Central memory CD8-positive, alpha-beta T cell (primary cell): ENCODE measurements at places on chromosomes 4 and X.
A peak's percentile ranks its signal among the peaks of the same experiment; 100 is the strongest.

GRCh38 chr4:978957-979701 lies 5.8 kb upstream of the DGKQ start:
- H3K4me3 ChIP-seq = no peak overlapping the region
- H3K36me3 ChIP-seq = peaks cover 7% of the 10 kb centered on the region
- H3K27me3 ChIP-seq = no peaks in the 10 kb centered on the region

DNA sequence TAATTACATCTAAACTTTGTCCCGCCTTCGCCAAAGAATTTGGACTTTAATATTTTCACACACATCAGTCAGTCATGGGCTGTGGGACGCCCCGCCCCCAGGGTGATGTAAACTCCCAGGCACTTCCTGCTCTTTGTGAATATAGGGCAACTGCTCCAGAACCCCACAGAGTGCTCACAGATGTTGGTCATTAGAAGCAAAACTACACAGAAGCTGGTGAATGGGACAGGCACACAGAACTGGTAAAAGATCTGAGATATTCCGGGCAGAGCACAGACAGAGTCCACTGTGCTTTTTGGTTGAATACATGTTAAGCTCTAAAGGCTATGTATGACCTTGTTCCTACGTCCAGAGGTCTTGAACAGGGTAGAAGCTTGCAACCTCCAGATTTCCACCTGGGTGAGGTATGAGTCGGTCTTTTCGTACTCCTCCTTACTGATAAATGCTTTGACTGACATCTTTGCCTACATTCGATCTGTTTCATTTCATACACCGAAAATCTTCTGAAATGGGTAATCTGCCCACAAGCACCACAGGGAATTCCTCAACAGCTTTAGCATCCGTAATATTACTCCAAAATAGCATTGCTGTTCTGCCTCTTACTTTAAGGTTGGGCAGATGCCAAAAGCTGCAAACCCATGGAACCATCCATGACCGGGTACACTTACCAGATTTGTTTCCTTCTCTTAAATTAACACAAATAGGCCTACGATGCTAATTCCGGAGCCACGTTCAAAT lies 144.6 kb downstream of the AMELX start:
- DNase-seq = no peak
- H3K36me3 ChIP-seq = no peaks in the 10 kb centered on the region
- H3K27ac ChIP-seq = no peak overlapping the region
- H3K4me3 ChIP-seq = no peak overlapping the region
- H3K27me3 ChIP-seq = peaks cover 5% of the 10 kb centered on the region

DNA sequence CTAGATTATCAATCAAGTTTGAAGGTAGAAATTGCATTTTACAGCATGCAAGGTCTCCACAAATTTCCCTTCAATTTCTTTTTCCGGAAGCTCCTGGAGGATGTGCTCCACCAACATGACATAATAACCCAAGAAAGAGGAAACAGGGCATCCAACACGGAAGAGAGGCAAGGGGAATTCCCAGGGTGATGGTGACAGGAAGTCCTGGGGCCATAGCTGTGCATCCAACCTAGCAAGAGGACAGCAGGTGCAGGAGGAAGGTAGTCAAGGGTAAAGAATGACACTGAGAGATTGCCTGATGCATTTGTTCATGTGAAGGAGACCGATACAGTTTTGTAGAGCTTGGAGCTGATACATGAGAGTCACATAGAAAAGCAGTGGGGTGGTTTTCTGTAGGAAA lies 115.7 kb upstream of the LSM6 start:
- DNase-seq = no peak
- H3K4me1 ChIP-seq = peaks cover 4% of the 10 kb centered on the region
- H3K27me3 ChIP-seq = peaks cover 36% of the 10 kb centered on the region
- H3K36me3 ChIP-seq = peaks cover 2% of the 10 kb centered on the region

GRCh38 chr4:88320780-88321373 lies 36.5 kb upstream of the PPM1K start:
- H3K4me3 ChIP-seq = peak overlapping the region; percentile 61
- DNase-seq = no peak
- H3K36me3 ChIP-seq = no peaks in the 10 kb centered on the region
- H3K4me1 ChIP-seq = peaks cover 18% of the 10 kb centered on the region
- H3K27ac ChIP-seq = peak overlapping the region; percentile 80

- H3K4me1 ChIP-seq = peaks cover 17% of the 10 kb centered on the region
- H3K27ac ChIP-seq = peak overlapping the region; percentile 42
- no peaks in the 10 kb centered on the region for H3K27me3 ChIP-seq
- no peak overlapping the region for H3K4me3 ChIP-seq
- no peak for DNase-seq
- peaks cover 2% of the 10 kb centered on the region for H3K36me3 ChIP-seq
Observed at GRCh38 chr4:2806390-2807355, 13.8 kb downstream of the SH3BP2 start.

DNA sequence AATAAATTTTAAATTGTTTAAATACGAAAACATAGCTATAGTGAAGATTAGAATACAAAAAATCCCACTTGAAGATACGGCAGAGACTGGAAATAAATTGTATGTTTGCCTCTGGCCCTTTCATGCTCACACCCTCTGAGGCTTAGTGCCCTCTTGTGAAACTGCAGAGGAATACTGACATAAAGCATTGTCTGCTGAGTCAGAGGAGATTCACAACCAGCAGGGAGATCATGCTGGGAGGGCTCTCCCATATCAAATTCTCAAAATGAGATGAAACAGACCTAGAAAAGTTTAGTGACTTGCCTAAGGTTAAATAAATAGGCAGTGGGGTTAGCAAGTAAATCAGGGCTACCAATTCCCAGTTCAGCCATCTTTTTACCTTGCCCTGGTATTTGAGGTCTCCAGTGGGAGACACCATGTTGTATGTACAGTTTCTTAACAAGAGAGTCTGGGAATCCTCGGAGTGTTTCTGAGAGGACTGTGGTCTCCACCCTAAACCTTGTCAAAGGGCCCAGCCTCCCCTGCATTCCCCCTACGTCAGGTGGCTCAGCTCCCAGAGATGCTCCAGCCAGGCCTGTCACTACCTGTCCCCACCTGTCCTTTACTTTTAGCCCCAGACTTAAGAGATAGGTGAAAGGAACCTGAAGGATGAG lies 581.4 kb upstream of the DIPK2B start:
- H3K4me3 ChIP-seq = no peak overlapping the region
- peaks cover 21% of the 10 kb centered on the region for H3K4me1 ChIP-seq
- DNase-seq = no peak
- no peak overlapping the region for H3K27ac ChIP-seq
- no peaks in the 10 kb centered on the region for H3K27me3 ChIP-seq

DNA sequence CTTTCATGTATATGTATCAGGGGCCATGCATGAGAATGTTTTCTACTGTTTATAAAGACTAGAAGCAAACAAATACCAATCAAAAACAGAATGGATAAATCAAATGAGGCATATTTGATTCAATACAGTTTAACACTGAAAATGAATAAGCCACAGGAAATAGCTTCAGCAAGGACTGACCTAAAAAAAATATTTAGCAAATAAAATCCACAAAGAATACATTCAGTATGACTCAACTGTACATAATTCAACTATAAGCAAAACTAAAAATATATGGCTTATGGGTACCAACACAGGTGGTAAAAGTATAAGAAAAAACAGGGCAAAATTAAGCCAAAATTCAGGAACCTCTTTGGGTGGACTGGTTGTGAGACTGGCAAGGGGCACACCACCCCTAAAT lies 112.9 kb downstream of the KCNIP4 start:
- H3K27ac ChIP-seq = no peak overlapping the region
- H3K27me3 ChIP-seq = no peaks in the 10 kb centered on the region
- no peaks in the 10 kb centered on the region for H3K36me3 ChIP-seq
- no peaks in the 10 kb centered on the region for H3K4me1 ChIP-seq
- H3K4me3 ChIP-seq = no peak overlapping the region

DNA sequence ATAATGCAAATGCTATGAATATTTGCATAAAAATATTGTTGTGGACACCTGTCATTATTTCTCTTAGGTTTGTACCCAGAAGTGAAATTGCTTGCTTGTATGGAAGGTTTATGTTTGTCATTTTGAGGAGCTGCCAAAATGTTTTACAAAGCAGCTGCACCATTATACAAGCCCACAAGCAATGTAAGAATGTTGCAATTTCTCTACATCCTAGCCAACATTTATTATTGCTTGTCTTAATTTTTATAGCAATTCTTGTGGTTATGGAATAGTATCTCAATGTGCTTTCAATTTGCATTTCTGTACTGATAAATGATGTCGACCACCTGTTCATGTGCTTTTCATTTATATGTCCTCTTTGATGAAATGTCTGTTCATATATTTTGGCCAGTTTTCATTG lies 18.7 kb upstream of the RBMX start:
- no peaks in the 10 kb centered on the region for H3K4me1 ChIP-seq
- H3K36me3 ChIP-seq = no peaks in the 10 kb centered on the region
- H3K27ac ChIP-seq = no peak overlapping the region
- H3K4me3 ChIP-seq = no peak overlapping the region
- H3K27me3 ChIP-seq = no peaks in the 10 kb centered on the region
- no peak for DNase-seq

DNA sequence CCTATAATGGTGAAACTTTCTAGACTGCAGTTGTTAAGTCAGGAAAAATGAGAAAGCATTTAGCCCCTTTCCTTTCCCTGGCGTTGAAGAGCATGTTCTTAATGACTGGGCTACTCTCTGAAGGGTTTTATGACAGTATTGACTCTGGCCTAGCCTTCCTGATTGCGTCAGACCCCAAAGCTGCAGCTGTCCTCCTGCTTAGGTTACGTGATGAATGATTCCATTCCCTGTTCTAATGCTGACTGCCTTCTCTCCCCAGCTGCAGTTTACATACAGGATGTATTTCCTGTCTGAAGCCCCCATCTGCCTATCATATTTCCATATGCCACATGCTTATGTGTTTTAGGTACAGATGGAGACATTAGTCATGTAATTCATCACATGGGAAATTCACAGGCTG lies 105.8 kb upstream of the EGFL6 start:
- no peak overlapping the region for H3K27ac ChIP-seq
- H3K27me3 ChIP-seq = no peaks in the 10 kb centered on the region
- no peak for DNase-seq
- H3K4me3 ChIP-seq = no peak overlapping the region
- no peaks in the 10 kb centered on the region for H3K36me3 ChIP-seq

DNA sequence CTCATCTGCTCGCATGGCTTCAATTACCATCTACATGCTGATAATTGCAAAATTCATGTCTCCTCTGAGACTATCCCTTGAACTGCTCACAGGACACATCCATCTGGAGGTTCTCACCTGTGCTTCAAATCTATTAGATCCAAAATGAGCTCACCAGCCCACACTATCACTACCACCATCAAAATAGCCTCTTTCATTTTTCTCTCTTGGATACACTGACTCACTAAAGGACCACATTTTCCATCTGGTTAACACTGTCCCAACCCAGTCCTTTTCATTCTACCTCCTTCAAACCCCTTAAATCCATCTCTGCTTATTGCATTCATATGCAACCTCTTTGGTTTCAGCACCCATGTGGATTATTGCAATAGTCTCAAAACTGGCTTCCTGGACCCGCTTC lies 497.6 kb downstream of the MID1IP1 start:
- no peak overlapping the region for H3K4me3 ChIP-seq
- no peak overlapping the region for H3K27ac ChIP-seq
- no peaks in the 10 kb centered on the region for H3K36me3 ChIP-seq
- peaks cover 12% of the 10 kb centered on the region for H3K27me3 ChIP-seq
- no peak for DNase-seq

- H3K36me3 ChIP-seq = peaks cover 4% of the 10 kb centered on the region
- no peak overlapping the region for H3K27ac ChIP-seq
- no peak overlapping the region for H3K4me3 ChIP-seq
Observed at GRCh38 chr4:117137145-117137544, 51.8 kb upstream of the TRAM1L1 start.

GRCh38 chrX:141673946-141674345 lies 24.6 kb downstream of the SPANXD start:
- no peak overlapping the region for H3K27ac ChIP-seq
- no peak for DNase-seq
- no peaks in the 10 kb centered on the region for H3K27me3 ChIP-seq
- no peak overlapping the region for H3K4me3 ChIP-seq

DNA sequence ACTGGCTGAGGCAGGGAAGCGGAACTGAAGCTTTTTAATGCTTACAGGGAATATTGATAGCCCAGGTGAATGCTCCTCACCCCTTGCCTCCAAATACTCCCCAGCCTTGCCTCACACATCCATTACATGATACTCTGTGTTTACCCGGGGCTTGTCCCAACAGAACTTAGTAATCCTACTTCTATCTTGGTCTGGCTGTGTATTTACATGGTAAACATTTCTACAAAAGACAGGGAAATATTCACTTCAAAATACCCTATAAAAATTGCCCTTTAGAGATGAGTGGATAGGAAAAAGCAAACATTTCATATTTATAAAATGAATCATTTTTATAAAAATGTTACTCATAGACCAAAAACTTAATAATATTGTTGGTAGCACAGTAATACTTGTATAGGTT lies 120.1 kb downstream of the NHS start:
- H3K27ac ChIP-seq = no peak overlapping the region
- no peak overlapping the region for H3K4me3 ChIP-seq
- no peaks in the 10 kb centered on the region for H3K36me3 ChIP-seq
- DNase-seq = no peak
- H3K27me3 ChIP-seq = no peaks in the 10 kb centered on the region

DNA sequence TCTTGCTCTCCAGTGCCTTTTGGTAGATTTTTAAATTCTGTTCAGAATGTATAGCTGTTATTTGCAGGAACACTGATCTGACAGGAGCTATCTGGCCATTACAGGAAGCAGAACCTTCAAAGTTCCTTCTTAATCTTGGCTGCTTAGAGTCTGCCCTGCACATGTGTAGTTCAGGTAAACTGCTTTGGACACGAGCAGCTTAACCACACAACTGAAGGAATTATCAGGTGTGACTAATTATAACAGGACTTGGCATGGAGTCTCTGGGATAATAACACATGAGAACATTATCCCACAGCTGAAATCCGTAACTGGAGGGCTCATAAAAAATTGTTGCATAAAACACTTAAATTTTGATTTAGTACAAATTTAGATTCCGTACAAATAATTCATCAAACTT lies 11.6 kb upstream of the ING2 start:
- no peaks in the 10 kb centered on the region for H3K27me3 ChIP-seq
- DNase-seq = no peak
- H3K36me3 ChIP-seq = peaks cover 2% of the 10 kb centered on the region
- H3K4me3 ChIP-seq = no peak overlapping the region
- H3K27ac ChIP-seq = no peak overlapping the region

DNA sequence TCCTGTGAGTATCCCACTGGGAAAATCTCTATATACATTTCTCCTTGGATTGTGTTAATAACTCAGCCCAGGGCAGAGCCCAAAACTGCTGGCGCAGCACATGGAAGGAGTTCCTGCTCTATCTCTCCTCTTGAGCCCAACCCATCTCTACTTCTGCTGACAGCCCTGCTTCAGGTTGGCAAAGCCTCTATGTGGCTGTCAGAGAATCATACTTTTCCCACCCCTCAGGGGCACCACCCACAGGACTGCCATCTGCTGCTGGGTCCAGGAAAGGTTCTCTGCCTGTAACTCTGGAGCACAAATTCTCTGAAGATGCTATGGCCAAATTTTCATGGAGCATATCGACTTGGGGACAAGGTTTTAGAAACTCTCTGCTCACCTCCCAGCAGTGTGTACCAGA lies 278.5 kb upstream of the EMCN start:
- H3K27me3 ChIP-seq = no peaks in the 10 kb centered on the region
- H3K36me3 ChIP-seq = no peaks in the 10 kb centered on the region
- no peak overlapping the region for H3K4me3 ChIP-seq
- no peak overlapping the region for H3K27ac ChIP-seq
- no peaks in the 10 kb centered on the region for H3K4me1 ChIP-seq
- DNase-seq = no peak

GRCh38 chr4:42871671-42872290 lies 20.7 kb upstream of the GRXCR1 start:
- H3K27me3 ChIP-seq = peaks cover 70% of the 10 kb centered on the region
- no peak for DNase-seq
- H3K36me3 ChIP-seq = no peaks in the 10 kb centered on the region
- no peaks in the 10 kb centered on the region for H3K4me1 ChIP-seq
